ENCODE measurements at places on chromosomes 3 and 15. TPM values are rescaled to one million over a fixed set of nuclear protein-coding genes. Genes with fewer than 3 reads are reported as not detected.

DNA sequence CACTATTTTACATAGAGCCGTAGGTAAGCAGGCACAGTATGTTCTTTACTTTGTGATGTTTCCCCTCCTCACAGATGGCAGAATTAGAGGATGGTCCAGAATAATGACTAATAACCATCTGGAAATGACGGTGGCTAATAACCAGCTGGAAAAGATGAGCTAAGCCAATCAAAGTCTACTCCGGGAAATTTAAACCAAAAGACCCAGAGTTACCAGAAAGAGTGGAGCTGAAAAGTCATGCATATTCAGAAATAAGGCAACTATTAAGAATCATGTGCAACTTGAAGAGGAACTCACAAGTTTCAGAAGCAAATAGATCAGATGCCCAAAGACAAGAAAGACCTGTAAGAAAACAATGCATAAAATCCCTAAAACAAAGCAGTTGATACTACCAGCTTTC, 33.6 kb downstream of the DMXL2 start:
- no peak for DNase-seq

DNA sequence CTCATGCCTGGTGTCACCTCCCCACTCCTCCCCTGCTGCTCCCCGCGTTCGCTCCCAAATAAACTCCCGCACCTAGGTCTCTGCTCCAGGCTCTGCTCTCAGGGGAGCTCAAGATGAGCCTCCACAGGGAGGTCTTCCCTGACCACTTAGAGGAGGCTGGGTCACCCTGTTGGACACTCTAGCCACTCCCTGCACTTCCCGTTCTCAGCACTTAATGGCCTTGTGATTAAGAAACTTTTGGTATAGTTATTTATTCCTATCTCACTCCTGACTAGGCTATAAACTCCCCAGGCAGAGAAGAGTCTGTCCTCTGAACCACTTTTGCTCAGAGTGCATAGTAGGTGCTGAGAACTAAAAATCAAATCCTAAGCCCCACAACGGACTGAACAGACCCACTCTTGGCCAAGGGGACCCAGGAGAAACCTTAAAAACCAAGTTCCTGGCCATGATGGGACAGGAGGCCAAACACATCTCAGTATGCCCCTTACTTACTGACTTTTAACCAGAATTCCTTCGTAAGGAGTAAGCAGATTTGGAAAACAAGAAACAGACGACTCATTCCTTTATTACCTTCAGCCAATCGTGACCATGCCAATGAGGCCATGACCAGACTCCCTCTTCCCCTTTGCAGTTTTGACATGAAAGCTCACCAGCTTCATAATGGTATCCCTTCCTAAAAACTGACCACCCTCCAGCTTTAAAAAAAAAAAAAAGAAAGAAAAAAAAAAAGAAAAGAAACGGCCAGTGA, 69.0 kb upstream of the HRH1 start:
- DNase-seq: no peak

OR5K3 gene
- not detected for total RNA-seq

INSYN1 gene
- 0.24 TPM for total RNA-seq

- no peak for DNase-seq
These were observed 2.8 kb downstream of the LSAMP start for GRCh38 chr3:116442331-116443021.

All from foreskin keratinocyte (primary cell).